GM18507 (cell line): ENCODE measurements at places on chromosomes 1 and 21.

DNA sequence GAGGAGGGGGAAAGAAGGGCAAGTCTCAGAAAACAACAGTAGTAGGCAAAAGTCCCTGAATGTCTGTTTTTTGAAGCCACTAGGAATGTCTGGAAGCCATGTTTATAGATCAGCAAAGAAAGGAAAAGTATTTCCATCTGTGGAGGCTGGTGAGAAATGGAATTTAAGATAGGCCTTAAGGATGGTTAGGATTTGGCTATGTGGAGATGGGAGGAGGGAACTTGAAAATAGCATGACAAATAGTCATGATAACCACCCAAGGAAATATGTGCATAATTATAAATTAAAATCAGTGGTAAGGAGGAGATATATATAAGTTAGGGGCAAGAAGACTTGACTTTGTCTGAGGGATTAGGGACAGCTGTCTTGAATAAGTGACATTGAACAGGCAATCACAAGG, 33.8 kb upstream of the FGGY start:
- DNase-seq: no peak

DNA sequence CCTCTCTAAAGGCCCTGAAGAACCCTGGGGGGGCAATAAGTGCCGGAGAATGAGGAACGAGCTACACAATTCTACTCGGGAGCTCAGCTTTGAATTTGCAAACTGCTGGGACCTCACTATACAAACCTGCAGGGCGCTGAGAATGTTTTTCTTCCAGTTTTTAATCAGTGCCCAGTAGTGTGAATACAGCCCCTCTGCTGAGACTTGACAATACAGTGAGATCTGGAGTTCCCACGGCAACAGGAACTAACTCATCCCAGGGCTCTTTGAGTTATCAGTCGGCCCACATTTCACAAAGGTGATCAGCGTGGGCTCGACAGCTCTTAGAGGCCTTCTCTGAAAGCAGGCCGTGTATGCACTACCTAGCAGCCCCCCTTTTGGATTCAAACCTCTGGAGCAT, 41.7 kb downstream of the TMEM53 start:
- no peak for DNase-seq

DNA sequence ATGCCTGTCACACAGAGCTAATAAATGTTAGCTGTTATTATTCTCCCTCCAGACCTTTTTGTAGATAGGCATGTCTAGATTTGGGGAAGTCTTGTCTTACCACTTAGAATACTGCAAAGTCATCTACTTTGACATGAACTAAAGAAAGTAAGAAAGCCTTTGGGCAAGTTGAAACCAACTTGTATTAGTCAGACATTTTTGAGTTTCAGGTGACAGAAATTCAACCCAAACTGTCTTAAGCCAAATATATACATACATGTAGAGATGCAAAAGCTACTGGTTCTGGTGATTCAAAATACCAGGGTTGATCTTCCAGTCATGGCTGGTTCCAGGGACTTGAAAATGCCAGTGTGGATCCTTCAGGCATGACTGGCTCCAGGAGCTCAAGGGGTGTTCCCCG, 276.8 kb upstream of the TMEM51 start:
- no peak for DNase-seq

DNA sequence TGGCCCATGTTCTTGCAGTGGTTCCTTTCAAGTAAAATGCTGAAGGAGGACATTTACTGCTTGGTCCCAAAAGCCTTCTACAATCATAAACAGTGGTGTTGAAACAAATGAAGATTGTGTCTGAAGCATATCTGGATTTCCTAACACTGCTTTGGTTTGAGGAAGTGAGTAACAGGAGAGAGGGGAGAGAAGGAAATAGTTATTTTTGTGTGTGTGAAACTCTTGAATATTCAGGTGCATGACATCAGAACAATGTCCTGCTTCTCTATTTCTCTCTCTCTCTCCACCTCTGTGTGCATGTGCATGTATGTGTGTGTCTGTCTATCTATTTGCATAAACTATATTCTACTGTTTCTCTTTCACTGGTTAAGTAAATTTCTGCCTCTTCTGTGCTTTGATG, 61.4 kb upstream of the TNFSF18 start:
- DNase-seq: no peak

- no peak for DNase-seq
Observed at GRCh38 chr1:109904105-109904817, 6.4 kb upstream of the CSF1 start.

GRCh38 chr1:33275195-33275594, 18.9 kb downstream of the ZNF362 start:
- no peak for DNase-seq

DNA sequence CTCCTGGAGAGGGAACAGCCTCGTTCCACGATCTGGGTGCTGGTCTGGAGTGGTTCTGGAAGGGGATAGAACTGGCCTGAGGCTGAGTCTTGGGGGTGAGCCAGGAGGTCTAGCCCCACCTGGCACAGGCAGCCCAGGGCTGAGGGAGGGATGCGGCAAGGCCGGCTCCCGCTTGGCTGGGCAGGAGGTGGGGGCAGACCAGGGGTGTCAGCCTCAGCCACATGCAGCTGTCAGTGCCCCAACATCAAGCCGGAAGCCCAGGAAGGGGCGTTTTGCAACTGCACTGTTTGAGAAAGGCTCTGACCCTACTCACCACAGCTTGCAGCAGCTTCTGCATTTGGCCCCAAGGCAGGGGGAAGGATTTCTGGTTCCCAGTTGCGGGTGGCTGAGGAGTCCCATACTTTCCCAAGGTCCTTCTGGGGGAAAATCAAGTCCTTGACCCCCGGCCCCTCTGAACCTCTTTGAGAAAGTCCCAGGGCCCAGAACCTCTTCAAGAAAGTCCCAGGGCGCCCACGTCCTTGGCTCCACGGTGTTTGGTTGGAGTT, 2.0 kb downstream of the EFHD2 start:
- DNase-seq: peak; percentile 70

DNA sequence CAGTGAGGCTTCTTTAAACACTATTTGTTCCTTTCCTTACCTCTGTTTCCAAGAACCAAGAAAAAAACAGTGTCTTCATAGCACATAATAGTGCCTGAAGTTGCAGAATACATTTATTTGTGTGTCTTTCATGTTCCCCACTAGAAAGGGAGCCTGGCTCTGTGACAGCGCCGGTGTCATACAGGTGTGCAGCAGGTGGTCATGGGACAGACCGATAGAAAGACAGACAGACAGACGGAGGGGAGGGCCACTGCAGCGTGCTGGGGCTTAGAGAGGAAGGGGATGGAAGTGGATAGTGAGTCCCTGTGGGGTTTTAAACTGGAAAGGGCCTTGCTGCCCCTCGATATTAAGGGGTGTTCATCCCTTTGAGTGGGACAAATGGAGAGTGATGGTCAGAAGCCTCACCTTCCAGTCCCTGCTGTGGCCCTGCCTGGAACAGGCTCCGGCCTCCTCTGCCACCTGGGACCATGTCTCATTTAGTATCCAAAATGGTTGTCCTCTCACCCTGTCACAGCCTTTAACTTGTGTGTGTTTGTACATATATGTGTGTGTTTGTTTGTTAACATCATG, 152.9 kb downstream of the PGBD5 start:
- no peak for DNase-seq

DNA sequence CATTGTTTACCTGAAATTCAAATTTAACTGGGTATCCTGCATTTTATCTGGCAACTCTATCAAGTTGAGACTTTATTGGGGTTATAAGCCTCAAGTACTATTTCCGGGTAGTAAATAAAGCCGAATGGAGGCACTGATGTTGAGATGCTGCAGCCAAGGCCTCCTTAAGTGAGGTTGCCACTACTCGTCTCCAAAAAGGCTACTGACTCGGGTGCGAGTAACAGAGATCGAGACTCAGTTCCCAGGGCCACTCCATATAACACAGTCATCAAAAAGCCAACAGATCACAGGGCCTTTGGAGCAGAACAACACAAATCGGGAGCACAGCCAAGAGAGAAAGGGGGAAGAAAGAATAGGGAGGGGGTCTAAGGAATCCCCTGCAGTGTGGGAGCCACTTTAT, 524 bp downstream of the COPA start:
- DNase-seq: no peak

DNA sequence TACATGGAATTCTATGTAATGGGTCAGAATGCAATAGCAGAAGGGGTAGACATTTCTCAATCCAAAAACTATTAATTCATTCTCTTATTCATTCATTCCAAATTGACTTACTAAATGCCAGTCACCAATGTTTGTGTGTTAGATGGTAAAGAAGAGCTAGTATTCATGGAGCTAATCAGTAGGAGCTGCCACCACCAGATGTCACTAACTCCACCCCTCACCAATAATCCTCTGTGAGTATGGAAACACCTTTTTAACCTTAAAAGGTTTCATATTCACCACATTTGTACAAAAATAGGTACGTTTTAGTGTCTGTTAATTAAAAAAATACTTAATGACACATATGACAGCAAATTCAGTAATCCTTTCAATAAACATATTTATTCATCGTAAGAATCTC, 131.8 kb upstream of the PKN2 start:
- DNase-seq: no peak

- DNase-seq: no peak
Observed at GRCh38 chr1:112594208-112594876, 24.6 kb downstream of the ST7L start.

GRCh38 chr1:43760745-43761317, 53.5 kb downstream of the ST3GAL3 start:
- DNase-seq: no peak

DNA sequence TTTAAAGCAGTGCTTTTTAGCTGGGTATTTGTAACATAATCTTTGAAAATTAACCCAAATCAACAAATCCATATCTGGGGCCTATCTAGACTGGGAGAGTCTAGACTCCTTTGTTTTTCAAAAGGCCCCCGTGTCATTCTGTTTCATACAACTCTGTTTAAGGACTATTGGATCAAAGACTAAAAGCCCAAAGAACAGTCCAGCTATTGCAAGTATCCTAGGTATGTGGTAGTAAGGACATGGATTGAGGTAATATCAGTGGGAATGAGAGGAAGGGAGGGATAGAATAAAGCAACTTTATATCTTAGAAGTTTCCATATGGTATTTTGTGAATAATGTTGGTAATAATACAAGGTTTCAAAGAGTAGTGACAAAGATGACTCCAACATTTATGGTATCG, 18.2 kb downstream of the KIF1B start:
- no peak for DNase-seq

DNA sequence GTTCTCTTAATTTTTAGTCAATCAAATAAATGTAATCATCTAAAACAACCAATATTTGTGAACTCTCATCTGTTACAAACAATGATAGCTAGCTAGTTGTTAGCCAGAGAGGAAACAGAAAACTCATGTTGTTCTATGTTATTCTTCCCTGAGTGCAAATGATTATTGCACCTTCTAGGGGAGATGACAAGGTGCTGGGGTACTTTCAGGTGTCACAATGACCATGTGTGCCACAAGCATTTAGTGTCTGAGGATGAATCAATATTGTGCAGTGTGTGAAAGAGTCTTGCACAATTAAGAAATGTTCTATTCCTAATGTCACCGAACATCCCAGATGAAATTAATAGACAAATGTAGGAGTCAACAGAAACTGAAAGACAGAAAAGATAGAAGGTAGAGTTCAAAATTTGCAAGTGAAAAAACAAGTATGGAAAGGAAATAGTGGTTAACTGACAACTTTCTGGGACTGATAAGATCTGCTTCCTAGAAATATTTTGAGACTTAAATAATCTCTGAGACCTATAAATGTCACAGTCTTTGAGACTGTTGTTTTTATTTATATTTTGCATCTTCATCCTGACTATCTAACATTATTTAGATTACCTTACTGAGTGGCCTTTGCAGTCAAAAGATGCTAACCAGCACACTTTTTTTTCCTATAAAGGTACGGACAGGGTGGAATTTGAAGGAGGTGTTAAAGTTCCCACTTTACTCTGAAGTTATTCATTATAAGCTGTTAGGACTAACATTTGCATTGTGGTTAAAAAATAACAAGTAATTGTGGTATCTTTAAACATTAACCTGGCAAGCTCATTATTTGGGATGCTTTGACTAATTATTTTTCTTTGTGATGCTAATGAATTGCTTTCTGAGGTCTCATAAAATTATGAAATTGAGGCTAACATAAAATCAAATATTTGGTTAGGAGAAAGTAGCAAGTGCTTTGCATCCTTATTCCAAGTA, 21.6 kb upstream of the DPYD start:
- no peak for DNase-seq

- DNase-seq: no peak
Observed at GRCh38 chr1:62181532-62181931, 13.1 kb upstream of the L1TD1 start.

DNA sequence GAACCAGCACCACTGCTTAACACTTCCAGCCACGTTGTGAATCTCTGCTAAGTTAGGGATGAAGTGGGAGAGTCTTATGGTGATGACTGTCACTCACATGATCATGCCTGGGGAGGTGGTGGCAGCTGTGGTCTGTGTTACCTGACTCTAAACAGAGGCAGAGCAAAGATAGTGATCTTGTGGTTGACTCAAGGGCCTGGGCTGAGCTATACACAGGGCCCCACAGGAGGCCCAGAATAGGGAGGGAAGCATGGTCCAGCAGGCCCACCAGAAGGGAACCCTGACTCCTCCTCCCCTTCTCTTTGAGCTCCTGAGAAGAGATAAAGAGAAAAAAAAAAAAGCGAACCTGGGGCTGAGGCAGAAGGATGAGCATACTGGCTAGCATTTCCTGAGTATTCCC, 55.0 kb downstream of the PLXNA2 start:
- no peak for DNase-seq

GRCh38 chr1:47219001-47219400, 13.0 kb downstream of the TAL1 start:
- no peak for DNase-seq

GRCh38 chr1:222331765-222332164, 216.1 kb downstream of the HHIPL2 start:
- no peak for DNase-seq

- DNase-seq: no peak
Observed at GRCh38 chr1:51922040-51922439, 43.5 kb upstream of the NRDC start.

DNA sequence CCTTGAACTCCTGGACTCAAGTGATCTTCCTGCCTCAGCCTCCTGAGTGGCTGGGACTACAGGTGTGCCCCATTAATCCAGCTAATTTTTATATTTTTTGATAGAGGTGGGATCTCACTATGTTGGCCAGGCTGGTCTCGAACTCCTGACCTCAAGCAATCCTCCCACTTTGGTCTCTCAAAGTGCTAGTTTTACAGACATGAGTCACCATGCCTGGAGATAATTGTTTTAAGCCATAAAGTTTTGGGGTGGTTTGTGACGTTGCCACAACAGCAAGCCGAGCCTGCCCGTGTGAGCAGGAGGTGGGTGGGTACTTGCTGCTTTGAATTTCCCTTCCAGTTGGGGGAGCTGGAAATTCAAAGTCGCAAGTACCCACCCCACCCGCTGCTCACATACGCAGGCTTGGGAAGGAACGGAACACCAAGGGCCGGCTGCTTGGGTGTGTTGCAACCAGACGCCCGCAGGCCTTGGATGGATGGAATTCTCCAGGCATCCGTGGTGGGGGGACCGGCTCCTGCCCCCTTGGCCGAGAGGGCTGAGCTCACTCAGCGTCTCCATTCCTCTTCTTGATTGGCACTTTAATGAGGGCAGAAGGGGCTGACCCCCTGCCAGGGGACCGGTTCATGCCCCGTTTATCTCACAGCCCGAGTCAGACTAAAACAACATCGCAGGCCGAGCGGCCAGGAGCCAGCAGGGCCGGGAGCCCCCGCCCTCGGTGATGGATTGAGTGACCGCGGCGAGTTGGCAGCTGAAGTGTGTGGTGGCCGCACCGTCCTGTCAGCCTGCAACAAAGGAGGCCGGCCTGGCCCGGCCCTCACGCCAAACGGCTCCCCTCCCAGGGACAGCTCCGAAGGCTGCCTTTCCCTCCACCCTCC, 78.1 kb downstream of the DHRS3 start:
- DNase-seq: no peak
